NCI-H526 (cell line): ENCODE measurements at places on chromosomes 3 and 15.

- no peak for DNase-seq
Observed at GRCh38 chr3:172885704-172886103, 135.2 kb downstream of the ECT2 start.

DNA sequence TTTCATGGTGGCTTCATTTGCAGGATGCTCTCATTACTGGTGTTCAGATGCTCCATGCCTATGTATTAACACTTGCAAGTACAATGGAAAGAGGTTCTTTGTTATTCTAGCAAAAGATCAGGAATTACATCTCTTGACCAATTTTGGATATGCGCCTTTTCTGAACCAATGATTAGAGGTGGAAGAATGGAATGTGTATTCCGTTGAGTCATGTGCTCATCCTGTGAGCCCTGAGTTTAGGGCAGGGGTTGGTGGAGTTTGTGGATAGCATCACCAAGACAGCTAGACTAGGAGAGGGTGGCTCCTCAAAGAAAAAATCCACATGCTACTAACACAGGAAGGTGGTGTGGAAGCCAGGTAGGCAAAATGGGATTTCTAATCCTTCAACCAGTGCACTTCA lies 80.7 kb upstream of the SLC25A26 start:
- no peak for DNase-seq

GRCh38 chr3:154427685-154428285 lies 2.2 kb downstream of the GPR149 start:
- DNase-seq, result peak; percentile 90

- no peak for DNase-seq
Observed at GRCh38 chr3:61401359-61401758, 150.1 kb upstream of the FHIT start.

DNA sequence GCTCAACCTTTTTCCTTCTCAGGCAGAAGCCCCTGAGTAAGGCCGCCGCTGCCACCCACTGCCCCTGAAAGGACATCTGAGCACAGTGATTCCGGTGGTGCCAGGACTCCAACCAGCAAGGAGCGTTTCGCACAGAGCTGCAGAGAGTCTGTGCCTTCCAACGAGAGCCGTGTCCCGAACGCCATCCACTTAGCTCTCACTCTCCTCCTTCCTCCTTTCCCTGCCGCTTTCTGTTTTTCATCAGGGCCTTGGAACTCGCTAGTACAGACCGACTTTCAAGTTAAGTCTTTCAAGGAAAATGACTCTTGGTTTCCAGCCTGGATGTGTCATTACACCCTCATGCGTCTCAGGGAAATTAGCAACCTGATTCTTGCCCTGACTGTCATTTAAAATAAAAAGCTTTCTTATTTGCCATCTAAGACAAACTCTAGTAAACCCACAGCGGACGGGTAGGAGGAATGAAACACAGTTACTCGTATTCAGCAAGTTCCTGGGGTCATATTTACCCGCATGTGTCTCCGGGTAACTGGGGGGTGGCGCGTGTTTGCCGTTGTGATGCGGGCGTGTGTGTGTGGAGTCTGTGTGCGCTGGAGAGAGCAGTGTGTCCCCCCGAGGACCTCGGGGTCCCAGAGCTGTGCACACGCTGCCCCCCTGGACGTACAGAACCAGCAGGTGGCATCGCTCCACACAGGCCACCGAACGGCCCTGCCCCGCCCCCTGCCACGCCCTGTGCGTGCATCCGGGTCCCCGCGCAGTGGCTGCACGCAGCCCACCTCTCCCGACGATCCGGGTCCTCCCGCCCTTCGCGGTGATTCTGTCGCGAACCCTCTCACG lies 30.4 kb upstream of the ALDH1A3 start:
- peak; percentile 24 for DNase-seq

GRCh38 chr3:167441256-167441655 lies 32.6 kb downstream of the SERPINI2 start:
- DNase-seq, result no peak

DNA sequence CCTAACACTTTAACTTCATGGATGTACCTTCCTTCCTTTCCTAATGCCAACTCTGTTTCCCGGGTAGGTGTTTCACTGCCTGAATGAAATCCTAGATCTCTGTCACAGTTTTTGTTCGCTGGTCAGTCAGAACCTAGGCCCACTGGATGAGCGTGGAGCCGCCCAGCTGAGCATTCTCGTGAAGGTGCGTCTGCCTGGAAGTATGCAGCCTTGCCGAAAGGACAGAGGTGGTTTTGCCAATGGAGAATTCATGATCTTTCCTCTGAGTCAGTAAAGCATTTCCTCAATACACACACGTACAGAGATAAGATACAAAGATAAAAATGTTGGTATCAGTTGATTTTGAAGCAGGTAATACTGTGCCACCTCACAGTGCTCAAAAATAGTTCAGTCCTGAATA lies 32.7 kb downstream of the TUBGCP4 start:
- no peak for DNase-seq

- no peak for DNase-seq
Observed at GRCh38 chr3:11832981-11833905, 13.4 kb downstream of the TAMM41 start.
